ENCODE measurements at places on chromosomes 2 and 18.

GRCh38 chr2:225512876-225513540 lies 113.5 kb downstream of the NYAP2 start:
- no peaks in the 10 kb centered on the region for H3K36me3 ChIP-seq
- H3K27me3 ChIP-seq: no peaks in the 10 kb centered on the region
- no peak for DNase-seq
- H3K4me1 ChIP-seq: no peaks in the 10 kb centered on the region
- no peak overlapping the region for H3K27ac ChIP-seq

DNA sequence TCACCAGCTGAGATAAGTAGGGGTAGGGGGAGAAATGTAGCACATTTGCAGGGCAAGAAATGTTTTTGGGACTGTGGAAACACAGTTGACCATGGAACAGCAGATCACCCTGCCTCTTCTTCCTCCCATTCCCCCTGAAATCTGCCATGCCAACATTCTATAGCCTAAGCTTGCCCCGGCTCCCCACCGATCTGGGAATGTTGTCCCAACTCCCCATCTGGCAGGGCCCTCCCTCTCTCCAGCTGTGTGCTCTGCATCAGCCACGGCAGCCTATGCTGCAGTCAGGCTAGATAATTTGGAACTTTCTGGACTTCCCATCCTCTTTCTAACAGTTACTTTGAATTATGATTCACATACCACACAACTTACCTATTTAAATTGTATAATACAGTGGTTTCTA lies 425.1 kb upstream of the RAB6C start:
- H3K4me3 ChIP-seq: no peak overlapping the region
- no peaks in the 10 kb centered on the region for H3K36me3 ChIP-seq
- H3K27ac ChIP-seq: no peak overlapping the region
- H3K4me1 ChIP-seq: no peaks in the 10 kb centered on the region

- no peaks in the 10 kb centered on the region for H3K36me3 ChIP-seq
- no peaks in the 10 kb centered on the region for H3K27me3 ChIP-seq
- no peak overlapping the region for H3K4me3 ChIP-seq
- H3K27ac ChIP-seq: no peak overlapping the region
Measured at GRCh38 chr2:7861910-7862702, 819.8 kb upstream of the ID2 start.

GRCh38 chr2:111167863-111168162 lies 47.1 kb downstream of the BCL2L11 start:
- peaks cover 23% of the 10 kb centered on the region for H3K27me3 ChIP-seq
- H3K4me1 ChIP-seq: peaks cover 28% of the 10 kb centered on the region
- H3K4me3 ChIP-seq: no peak overlapping the region

DNA sequence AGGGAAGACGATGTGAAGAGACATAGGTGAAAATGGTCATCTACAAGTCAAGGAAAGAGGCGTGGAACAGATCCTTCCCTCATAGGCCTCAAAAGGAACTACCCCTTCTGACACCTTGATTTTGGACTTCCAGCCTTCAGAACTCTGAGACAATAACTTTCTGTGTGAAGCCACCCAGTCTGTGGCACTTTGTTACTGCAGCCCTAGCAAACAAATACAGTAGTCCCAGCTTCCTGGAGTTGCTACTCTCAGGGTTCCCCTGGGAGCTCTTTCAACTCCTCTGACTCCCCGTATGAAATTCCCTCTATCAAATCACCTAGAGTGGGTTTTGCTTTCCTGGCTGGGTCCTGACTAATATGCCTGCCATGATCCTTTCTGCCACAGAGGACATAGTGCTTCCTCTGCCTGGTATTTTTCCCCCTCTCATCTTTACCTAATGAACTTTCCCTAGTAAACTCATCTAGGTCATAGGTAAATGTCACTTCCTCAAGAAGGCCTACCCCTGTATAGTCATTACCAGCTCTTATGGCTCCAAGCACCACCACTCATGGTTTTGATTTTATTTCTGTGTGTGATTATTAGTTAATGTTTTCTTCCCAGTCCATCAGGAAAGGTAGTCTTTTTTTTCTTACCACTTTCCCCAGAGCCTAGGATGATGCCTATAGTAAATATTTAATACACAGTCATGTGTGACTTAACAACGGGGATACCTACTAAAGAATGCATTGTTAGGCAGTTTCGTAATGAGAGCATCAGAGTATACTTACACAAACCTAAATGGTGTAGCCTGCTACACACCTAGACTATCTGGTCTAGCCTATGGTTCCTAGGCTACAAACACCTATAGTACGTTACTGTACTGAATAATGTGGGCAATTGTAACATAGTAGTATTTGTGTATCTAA lies 111.5 kb upstream of the LGALSL start:
- no peak for DNase-seq
- no peak overlapping the region for H3K4me3 ChIP-seq
- peaks cover 4% of the 10 kb centered on the region for H3K4me1 ChIP-seq
- H3K27me3 ChIP-seq: no peaks in the 10 kb centered on the region
- no peaks in the 10 kb centered on the region for H3K36me3 ChIP-seq

- H3K27me3 ChIP-seq: no peaks in the 10 kb centered on the region
- H3K36me3 ChIP-seq: no peaks in the 10 kb centered on the region
- peaks cover 57% of the 10 kb centered on the region for H3K4me1 ChIP-seq
Measured at GRCh38 chr2:69680001-69680675, 36.6 kb upstream of the AAK1 start.

- no peak overlapping the region for H3K4me3 ChIP-seq
- DNase-seq: no peak
- no peak overlapping the region for H3K27ac ChIP-seq
- H3K27me3 ChIP-seq: no peaks in the 10 kb centered on the region
Measured at GRCh38 chr2:202726070-202726469, 91.3 kb downstream of the FAM117B start.

DNA sequence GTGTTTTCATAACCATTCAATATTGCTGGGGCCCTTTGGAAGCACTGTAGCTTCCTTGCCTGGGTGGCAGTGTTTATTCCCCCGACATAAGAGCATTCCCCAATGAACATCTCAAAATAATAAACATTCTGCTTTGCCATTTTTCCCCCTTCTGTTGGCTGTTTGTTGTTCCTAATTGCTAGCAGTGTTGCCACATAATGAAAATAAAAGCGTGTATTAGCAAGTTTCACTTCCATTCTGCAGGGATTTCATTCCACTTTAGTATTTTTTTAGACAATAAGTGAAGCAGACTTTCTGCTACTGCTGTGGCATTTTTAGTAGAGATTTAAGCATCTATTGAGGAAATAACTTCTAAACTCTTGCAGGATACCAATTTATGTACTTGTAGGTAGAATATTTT lies 154.7 kb upstream of the GALNT13 start:
- no peak for DNase-seq
- no peak overlapping the region for H3K4me3 ChIP-seq
- H3K27ac ChIP-seq: no peak overlapping the region

GRCh38 chr2:203492965-203493364 lies 42.1 kb downstream of the RAPH1 start:
- no peak overlapping the region for H3K27ac ChIP-seq
- no peak for DNase-seq
- peaks cover 12% of the 10 kb centered on the region for H3K36me3 ChIP-seq
- peaks cover 9% of the 10 kb centered on the region for H3K4me1 ChIP-seq

- peaks cover 11% of the 10 kb centered on the region for H3K27me3 ChIP-seq
- H3K4me3 ChIP-seq: no peak overlapping the region
- no peaks in the 10 kb centered on the region for H3K4me1 ChIP-seq
- no peak for DNase-seq
Measured at GRCh38 chr18:75391279-75392225, 36.0 kb downstream of the SMIM21 start.

GRCh38 chr18:13464432-13465123 lies 246.0 kb downstream of the LDLRAD4 start:
- peak overlapping the region; percentile 95 for H3K27ac ChIP-seq
- H3K4me1 ChIP-seq: peaks cover 56% of the 10 kb centered on the region
- peak; percentile 86 for DNase-seq
- peak overlapping the region; percentile 82 for H3K4me3 ChIP-seq

GRCh38 chr2:56230156-56230555 lies 46.4 kb downstream of the CCDC85A start:
- H3K4me3 ChIP-seq: no peak overlapping the region
- no peak overlapping the region for H3K27ac ChIP-seq
- H3K36me3 ChIP-seq: no peaks in the 10 kb centered on the region
- DNase-seq: no peak

GRCh38 chr2:219404954-219405353 lies 13.2 kb upstream of the DES start:
- no peak for DNase-seq
- no peak overlapping the region for H3K4me3 ChIP-seq
- no peaks in the 10 kb centered on the region for H3K36me3 ChIP-seq
- no peaks in the 10 kb centered on the region for H3K4me1 ChIP-seq
- no peaks in the 10 kb centered on the region for H3K27me3 ChIP-seq
- H3K27ac ChIP-seq: no peak overlapping the region

- no peak overlapping the region for H3K4me3 ChIP-seq
- no peaks in the 10 kb centered on the region for H3K36me3 ChIP-seq
- peaks cover 18% of the 10 kb centered on the region for H3K27me3 ChIP-seq
- DNase-seq: no peak
Measured at GRCh38 chr18:22827741-22828140, 105.4 kb upstream of the RBBP8 start.

DNA sequence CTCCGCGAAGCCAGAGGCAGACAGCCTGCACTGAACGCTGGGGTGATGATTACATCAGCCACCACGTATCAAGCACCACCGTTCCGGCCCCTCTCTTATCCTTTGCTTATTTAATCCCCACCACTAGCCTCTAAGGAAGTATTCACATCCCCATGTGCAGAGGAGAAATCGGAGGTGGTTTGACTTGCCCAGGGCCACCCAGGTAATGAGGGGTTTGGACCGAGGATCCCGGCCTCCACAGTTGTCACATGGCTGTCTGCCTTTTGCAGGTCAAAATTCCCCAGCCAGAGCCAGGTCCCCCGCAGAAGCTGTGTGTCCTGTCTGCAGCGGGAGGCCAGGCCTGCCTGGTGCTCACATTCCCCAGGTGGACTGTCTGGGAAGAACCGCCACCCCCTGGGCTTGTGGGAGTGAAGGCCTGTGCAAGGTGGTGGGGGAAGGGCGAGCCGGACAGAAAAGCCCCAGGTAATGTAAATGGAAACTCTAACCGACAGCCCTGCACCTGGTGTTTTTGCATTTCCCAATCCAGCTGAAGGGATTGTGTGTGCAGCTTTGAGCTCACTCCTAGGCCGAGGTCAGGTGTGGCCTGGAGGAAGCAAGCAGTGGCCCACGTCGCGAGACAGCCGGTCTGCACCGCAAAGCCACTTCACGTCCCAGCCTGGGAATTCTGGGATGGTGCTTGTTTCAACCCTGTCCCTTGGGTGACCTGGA lies 108.5 kb upstream of the ID2 start:
- H3K27me3 ChIP-seq: peaks cover 5% of the 10 kb centered on the region
- H3K4me1 ChIP-seq: peaks cover 35% of the 10 kb centered on the region
- DNase-seq: no peak
- no peak overlapping the region for H3K27ac ChIP-seq
- H3K4me3 ChIP-seq: no peak overlapping the region
- H3K36me3 ChIP-seq: no peaks in the 10 kb centered on the region

- H3K27me3 ChIP-seq: peaks cover 15% of the 10 kb centered on the region
- no peak overlapping the region for H3K4me3 ChIP-seq
- no peak overlapping the region for H3K27ac ChIP-seq
- DNase-seq: no peak
- no peaks in the 10 kb centered on the region for H3K36me3 ChIP-seq
Measured at GRCh38 chr2:231527091-231527395, 3.2 kb downstream of the NMUR1 start.

GRCh38 chr18:39607034-39607433 lies 2041.4 kb upstream of the CELF4 start:
- H3K4me1 ChIP-seq: no peaks in the 10 kb centered on the region
- no peak overlapping the region for H3K4me3 ChIP-seq
- no peak overlapping the region for H3K27ac ChIP-seq
- no peak for DNase-seq
- H3K36me3 ChIP-seq: no peaks in the 10 kb centered on the region

GRCh38 chr18:48929941-48930713 lies 20.6 kb downstream of the SMAD7 start:
- H3K36me3 ChIP-seq: peaks cover 3% of the 10 kb centered on the region
- no peak for DNase-seq
- no peaks in the 10 kb centered on the region for H3K27me3 ChIP-seq
- H3K4me3 ChIP-seq: no peak overlapping the region
- H3K4me1 ChIP-seq: peaks cover 90% of the 10 kb centered on the region

DNA sequence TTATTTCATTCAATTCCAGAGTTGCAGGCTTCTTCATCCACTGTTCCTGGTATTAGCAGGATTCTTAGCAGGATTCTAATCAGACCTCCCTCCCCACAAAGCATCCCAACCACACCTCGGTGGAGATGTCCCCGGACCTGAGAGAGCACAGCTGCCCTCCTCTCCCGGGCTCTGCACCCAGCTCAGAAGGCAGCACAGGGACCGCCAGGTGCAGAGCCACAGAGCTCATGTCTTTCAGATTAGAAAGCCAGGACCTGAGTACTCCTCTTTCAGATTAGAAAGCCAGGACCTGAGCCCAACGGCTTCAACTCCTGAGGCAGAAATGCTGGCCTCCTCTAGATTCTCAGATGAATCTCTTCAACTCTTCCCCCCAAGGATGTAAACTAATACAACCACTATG lies 152.3 kb downstream of the MYO5B start:
- peaks cover 6% of the 10 kb centered on the region for H3K4me1 ChIP-seq
- no peak overlapping the region for H3K4me3 ChIP-seq
- no peak for DNase-seq
- peaks cover 13% of the 10 kb centered on the region for H3K27me3 ChIP-seq
- no peak overlapping the region for H3K27ac ChIP-seq

GRCh38 chr2:97758131-97758705 lies 44.8 kb downstream of the ZAP70 start:
- no peak overlapping the region for H3K27ac ChIP-seq
- no peaks in the 10 kb centered on the region for H3K27me3 ChIP-seq
- no peak overlapping the region for H3K4me3 ChIP-seq

DNA sequence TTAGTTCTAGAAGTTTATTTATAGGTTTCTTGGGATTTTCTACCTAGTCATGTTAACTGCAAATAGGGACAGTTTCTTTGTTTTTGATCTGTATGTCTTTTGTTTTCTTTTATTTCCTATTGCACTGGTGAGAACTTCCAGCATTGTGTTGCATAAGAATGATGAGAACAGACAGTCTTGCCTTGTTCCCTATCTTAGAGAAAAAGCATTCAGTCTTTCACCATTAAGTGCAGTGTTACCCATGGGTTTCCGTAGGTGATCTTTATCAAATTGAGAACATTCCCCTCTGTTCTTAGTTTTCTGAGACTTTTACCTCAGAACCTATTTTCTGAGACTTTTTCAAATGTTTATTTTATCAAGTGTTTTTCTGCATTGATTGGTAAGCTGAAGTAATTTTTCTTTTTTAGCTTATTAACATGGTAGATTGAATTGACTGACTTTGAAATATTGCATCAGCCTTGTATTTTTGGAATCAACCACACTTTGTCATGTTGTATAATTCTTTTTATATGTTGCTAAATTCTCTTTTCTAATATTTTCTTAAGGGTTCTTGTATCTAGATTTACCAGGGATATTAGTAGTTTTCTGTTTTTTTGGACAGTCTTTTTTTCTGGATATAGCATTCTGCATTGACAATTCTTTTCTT lies 17.2 kb downstream of the MFSD6 start:
- H3K36me3 ChIP-seq: peaks cover 26% of the 10 kb centered on the region
- H3K4me1 ChIP-seq: peaks cover 58% of the 10 kb centered on the region
- DNase-seq: no peak
- H3K4me3 ChIP-seq: no peak overlapping the region
- H3K27ac ChIP-seq: peak overlapping the region; percentile 62

- no peaks in the 10 kb centered on the region for H3K4me1 ChIP-seq
- no peak overlapping the region for H3K4me3 ChIP-seq
- H3K36me3 ChIP-seq: no peaks in the 10 kb centered on the region
- no peak overlapping the region for H3K27ac ChIP-seq
- H3K27me3 ChIP-seq: no peaks in the 10 kb centered on the region
Measured at GRCh38 chr18:45650321-45650720, 35.0 kb downstream of the SLC14A2 start.

GRCh38 chr2:57370882-57371585 lies 675.6 kb upstream of the VRK2 start:
- no peaks in the 10 kb centered on the region for H3K36me3 ChIP-seq
- no peaks in the 10 kb centered on the region for H3K4me1 ChIP-seq
- DNase-seq: no peak
